ENCODE measurements at places on chromosomes 16 and 17.

GRCh38 chr17:32625971-32626370 is 139.2 kb downstream of the CDK5R1 start:
- DNase-seq, result no peak

GRCh38 chr16:2756288-2757015 is 4.0 kb downstream of the SRRM2 start:
- no peak for DNase-seq

DNA sequence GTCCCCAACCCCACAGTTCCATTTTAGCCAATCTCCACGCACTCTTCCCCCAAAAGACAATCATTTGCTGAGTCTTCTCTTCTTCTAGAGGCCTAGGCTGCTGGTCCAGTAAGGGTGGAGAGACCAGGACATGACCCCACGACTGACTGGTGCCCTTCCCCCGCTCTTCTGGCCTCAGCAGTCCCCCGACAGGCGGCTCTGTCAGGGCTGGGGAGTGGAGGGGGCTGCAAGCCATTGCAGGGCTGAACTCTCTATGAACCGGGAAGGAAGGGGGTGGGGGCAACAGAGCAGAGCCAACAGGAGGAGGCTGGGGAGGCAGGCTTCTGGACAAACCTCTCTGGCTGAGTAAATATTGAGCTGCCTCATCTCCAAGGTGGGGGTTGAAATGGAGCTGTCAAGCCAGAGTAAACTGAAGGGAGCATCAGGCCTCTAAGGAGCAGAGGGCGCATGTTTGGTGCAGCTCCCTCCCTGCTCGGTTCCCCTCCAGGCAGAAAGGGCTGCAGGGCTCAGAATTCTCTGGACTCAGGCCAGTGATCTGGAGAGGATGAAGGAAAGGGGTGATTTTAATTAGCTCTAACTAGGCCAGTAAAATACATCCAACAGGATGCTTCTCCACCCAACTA is 8.7 kb downstream of the HOXB1 start:
- no peak for DNase-seq

GRCh38 chr16:27695161-27695560 is 145.2 kb downstream of the KATNIP start:
- DNase-seq, result no peak

GRCh38 chr16:79081297-79082066 is 519.1 kb downstream of the MAF start:
- no peak for DNase-seq

GRCh38 chr16:59905606-59906005 is 1171.5 kb upstream of the GOT2 start:
- DNase-seq, result no peak

DNA sequence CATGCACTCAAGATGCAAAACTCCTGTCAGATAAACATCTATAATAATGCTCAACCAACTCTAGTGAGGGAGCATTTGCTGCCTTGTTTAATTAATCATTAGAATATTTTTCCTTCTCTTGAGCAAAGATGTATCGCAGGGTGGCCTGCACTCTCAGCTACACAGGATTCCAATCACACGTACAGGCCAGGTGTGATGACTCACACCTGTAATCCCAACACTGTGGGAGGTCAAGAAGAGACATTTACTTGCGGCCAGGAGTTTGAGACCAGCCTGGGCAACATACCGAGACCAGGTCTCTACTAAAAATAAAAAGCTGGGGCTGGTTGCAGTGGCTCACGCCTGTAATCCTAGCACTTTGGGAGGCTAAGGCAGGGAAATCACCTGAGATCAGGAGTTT is 49.1 kb downstream of the ARHGAP17 start:
- DNase-seq, result no peak

GRCh38 chr16:57284209-57284951 is at the start of gene PLLP:
Gene PLLP (minus strand): TSS chr16:57284672. CDS start chr16:57284540, 132 bp downstream.
- no peak for DNase-seq

DNA sequence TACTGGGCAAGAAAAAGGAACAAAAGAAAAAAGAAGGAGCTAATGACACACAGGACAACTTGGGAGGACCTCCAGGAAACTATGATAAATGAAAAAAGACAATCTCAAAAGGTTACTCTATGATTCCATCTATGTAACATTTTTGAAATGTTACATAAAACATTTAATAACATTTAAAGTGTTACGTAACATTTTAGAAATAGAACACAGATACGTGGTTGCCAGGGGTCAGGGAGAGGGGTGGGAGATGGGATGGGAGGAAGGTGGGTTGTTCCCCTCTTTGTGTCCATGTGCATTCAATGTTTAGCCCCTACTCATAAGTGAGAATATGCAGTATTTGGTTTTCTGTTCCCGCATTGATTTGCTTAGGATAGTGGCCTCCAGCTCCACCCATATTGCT is 116.6 kb downstream of the C16orf95 start:
- no peak for DNase-seq

GRCh38 chr17:4898927-4899326 is 409 bp upstream of the C17orf107 start:
- DNase-seq, result no peak

DNA sequence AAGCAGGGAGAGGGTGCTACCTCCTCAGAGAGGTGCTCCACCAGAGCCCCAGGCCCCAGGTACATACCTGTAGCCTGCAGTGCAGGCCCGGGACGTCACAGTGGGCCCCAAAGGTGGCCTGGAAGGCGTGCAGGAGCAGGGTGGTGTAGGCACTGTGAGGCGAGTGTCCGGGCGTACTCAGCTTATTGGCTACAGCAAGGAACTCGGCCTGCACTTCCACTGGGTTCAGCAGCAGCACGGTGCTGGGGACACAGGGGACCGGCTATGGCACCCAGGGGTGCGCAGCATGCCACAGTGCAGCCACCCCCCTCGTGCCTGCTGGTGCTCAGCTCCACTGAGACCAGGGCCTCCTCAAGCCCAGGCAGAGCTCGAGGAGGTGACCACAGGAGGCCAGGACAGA is 23.2 kb upstream of the PIK3R6 start:
- no peak for DNase-seq

DNA sequence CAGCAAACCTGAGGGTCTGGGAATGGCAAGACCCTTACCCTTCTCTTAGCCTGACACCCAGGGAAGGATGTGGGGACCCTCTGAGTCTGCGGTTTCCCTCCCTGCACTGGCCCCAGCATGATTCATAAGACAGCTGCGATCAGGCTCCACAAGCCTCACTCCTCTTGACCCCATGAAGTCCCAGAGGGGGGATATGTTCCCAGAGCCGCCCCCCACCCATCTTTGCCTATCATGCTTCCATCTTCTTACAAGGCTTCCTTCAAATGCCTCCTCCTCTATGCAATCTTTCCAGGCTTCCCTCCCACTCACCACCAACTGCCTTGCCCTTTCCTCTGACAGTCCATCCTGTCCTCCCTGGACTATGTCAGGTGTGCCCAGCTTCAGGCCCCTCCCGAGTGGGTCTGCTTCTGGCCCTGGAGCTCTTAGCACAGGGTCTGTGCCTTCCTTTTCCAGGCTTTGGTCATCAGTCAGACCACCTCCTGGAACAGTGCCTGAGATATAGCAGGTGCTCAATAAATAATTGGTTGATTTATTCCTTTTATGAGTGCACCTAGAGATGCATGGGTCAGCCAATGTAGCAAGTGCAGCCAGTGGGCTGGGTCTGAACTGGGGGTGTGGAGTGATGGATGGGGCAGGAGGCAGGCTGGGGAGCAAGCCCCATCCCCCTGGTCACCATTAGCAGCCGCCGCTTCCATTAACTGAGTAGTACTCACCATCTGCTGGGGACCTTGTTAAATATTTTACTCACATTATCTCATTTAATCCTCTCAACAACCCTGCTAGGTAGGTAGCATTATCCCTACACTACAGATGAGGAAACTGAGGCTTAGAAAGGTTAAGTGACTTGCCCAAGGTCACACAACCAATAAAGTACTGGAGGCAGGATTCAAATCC is 8.4 kb downstream of the DLX3 start:
- no peak for DNase-seq

GRCh38 chr16:85839681-85840240 is 40.3 kb downstream of the COX4I1 start:
- no peak for DNase-seq

DNA sequence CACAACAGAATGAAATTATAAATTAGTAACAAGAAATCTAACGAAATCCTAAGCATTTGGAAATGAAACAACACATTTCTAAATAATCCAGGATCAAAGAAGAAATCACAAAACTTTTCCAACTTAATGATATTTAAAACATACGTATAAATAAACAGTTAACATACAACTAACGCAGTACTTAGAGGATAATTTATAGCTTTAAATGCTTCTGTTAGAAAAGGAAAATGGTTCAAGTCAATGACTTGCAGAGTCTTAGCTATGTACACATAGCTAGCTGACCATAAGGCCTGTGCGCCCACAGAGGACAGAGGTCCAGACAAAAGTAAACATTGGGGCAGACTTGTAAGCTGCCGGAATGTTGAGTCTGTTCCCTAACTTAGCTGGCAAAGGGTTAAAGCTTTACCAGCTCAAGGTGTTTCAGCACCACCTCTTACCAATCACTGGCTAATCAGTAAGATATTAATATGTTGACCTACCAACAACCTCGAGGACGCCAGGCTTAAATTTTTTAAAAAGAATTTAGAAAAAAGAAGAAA is 84.6 kb downstream of the PARN start:
- DNase-seq, result no peak

DNA sequence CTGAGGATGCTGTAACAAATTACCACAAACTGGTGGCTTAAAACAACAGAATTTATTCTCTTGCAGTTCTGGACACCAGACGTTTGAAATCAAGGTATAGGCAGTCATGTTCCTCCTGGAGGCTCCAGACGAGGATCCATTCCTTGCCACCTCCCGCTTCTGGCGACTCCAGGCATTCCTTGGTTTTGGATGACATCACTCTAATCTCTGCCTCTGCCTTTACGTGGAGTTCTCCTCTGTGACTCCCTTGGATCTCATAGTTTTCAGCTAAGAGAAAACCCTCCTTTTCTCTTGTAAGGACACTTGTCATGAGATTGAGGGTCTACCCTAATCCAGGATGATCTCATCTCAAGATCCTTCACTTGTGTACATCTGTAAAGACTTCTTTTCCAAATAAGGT is 31.4 kb upstream of the HS3ST3B1 start:
- no peak for DNase-seq

DNA sequence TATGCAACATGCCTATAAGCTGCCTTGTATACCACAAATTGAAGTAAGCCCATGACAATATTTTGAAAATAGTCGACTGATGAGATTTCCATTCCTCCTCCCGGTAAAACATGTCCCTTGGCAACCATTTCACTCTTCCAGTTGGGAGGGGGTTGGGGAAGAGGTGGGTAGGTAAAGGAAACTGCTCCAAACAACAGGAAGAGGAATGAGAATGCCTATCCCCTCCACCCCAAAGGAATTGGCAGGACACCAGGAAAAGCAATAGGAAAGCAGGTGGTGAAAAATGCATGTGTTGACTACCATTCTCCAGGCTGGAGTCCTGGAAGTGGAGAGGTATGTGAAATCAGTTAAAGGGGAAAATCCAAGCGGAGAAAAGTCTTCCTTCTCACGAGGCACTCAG is 455.9 kb upstream of the PSMD7 start:
- DNase-seq, result no peak

DNA sequence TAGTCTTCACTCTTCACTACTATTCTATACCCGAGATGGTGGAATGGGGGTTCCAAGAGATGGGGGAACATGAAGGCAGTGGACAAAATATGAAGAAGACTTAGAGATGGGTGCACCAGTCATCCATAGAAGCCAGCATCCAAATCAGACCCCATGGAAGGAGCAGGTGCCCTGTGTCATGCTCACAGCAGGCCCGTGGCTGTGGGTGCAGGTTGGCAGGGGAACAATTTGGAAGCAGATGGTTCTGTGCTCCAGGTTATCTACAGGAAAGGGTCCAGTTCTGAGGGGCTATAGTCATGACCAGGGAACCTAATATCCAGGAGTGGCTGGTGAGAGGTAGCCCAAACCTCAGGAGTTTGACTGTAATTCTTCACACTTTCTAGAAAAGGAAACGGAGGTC is 9.6 kb upstream of the LPCAT2 start:
- no peak for DNase-seq

DNA sequence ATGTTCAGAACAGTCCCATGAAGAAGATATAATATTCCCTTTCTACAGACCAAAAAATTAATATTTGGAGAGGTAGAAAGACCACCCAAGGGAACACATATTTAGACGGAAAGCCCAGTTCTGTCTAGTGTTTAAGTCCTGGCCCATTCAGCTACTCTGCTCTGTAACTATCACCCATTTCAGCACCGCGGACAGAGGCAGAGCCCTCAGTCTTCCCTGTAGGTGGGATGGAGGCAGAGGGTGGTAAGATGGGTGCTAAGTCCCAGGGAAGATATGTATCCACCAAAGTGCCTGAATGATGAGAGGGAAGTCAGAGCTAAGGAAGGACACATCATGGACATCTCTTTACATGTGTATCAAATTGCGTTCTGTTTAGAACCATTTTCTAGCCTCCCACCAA is 27.8 kb upstream of the C16orf78 start:
- no peak for DNase-seq

DNA sequence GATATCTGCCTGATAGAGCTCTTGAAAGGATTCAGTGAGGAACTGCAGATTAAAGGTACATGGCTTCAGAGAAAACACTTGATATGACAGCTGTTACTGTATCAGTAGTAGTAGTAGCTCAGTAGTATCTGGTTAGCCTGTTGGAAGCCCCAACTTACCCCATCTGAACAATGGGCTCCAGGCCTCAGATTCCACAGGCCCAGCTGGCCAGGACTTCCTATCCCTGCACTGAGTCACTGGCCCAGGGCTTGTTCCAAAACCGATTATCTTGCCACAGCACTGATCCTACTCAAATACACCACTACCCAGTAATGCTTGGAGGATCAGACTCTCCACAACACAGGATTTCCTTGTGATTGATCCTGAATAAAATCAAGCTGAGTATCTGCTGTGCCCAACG is 32.6 kb downstream of the DCUN1D3 start:
- no peak for DNase-seq

GRCh38 chr17:67514998-67515397 is 137.9 kb downstream of the PITPNC1 start:
- no peak for DNase-seq

- no peak for DNase-seq
These were observed 527 bp downstream of the CIAPIN1 start for GRCh38 chr16:57446531-57447185.

DNA sequence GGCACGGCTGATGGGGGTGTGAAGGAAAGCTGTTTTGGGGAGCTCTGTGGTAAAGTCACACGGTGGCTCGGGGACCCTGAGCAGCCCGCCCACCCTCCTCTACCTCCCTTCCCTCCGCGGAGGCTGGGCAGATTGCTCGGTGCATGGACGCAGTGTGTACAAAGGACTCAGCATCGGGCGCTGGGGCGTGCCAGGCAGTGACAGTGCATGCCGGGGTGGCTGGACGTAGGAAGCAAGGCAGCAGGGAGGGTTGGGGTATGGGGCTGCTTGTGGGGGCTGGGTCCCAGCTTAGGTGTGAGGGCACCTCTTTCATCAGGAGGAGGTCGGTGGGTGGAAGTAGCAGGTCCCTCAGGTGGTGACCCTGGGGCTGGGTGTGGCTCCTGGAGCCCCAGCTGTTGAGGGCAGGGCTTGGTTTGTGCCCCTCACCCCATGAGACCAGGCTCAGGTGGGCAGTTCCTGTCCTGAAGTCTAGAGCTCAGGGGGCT is 159.9 kb upstream of the GSE1 start:
- no peak for DNase-seq

- no peak for DNase-seq
These were observed 47.4 kb upstream of the KSR1 start for GRCh38 chr17:27408891-27409290.

Data from stimulated activated CD8-positive, alpha-beta memory T cell treated with anti-CD3 and anti-CD28 coated beads, Interleukin-12 subunit alpha, Interleukin-12 subunit beta, amount 100 ng/mL, for 1 hour (primary cell).